ENCODE measurements at places on chromosomes 6 and 20. TPM values are rescaled to one million over a fixed set of nuclear protein-coding genes. Genes with fewer than 3 reads are reported as not detected.

WFDC8 gene
- not detected for total RNA-seq

SAMD10 gene
- total RNA-seq: 3.6 TPM

FAM83C gene
- not detected for total RNA-seq

MAP3K5 gene
- total RNA-seq: 21.6 TPM

NOL7 gene
- total RNA-seq: 31.8 TPM

SEMG1 gene
- total RNA-seq: not detected

SLC22A7 gene
- total RNA-seq: not detected

RAB44 gene
- 0.03 TPM for total RNA-seq

SNAI1 gene
- 2.3 TPM for total RNA-seq

BTN1A1 gene
- total RNA-seq: not detected

LY6G6C gene
- total RNA-seq: not detected

TAF4 gene
- 5.7 TPM for total RNA-seq

TINAG gene
- not detected for total RNA-seq

RAB5IF gene
- 53.4 TPM for total RNA-seq

BCAS1 gene
- not detected for total RNA-seq

LIN28B gene
- not detected for total RNA-seq

FAM110A gene
- 2.1 TPM for total RNA-seq

SIM1 gene
- total RNA-seq: not detected
